ENCODE measurements at places on chromosomes 2 and 18. TPM values are rescaled to one million over a fixed set of nuclear protein-coding genes. Genes with fewer than 3 reads are reported as not detected.
A peak's percentile ranks its signal among the peaks of the same experiment; 100 is the strongest.

DNA sequence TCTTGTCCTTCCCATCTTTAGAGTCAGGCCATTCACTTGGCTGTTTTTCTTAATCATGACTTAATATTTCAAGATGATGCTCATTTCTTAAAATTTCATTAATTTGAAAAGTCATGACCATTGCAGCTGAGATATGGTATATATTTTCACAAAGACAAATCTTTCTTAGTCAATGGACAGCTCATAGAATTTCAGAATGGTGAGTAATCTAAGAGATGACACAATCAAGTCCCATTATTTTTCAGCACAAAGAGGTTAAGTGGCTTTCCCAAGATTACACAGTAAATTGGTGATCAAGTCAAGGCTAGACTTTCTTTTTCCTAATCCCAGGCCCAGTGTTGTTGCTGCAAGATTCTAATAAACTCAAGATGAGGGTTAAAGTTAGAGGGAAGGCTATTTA, 34.4 kb upstream of the NT5C1B start:
- DNase-seq: peak; percentile 51

GRCh38 chr2:84851876-84852275, 29.0 kb downstream of the TRABD2A start:
- no peak for DNase-seq

- DNase-seq: peak; percentile 14
Measured at GRCh38 chr2:142756430-142756829, 121.0 kb upstream of the KYNU start.

GRCh38 chr2:64204703-64205102, 60.5 kb upstream of the PELI1 start:
- DNase-seq: no peak

Gene SLC4A5
- under 0.01 TPM for total RNA-seq

All from fibroblast of villous mesenchyme (primary cell).